ENCODE measurements at places on chromosomes 2 and 18. TPM values are rescaled to one million over a fixed set of nuclear protein-coding genes. Genes with fewer than 3 reads are reported as not detected.

Gene TTC39C
- 26.1 TPM for total RNA-seq

Gene OLA1
- 58.3 TPM for total RNA-seq

Gene CRYGC
- not detected for total RNA-seq

Gene DIPK1C
- total RNA-seq = 5.2 TPM

Gene TBR1
- total RNA-seq = 95.6 TPM

Gene SCG2
- total RNA-seq = 81.9 TPM

Gene KCNG3
- total RNA-seq = 0.49 TPM

Gene IL1R1
- total RNA-seq = 0.74 TPM
